ENCODE measurements at places on chromosomes 6 and 20.
A peak's percentile ranks its signal among the peaks of the same experiment; 100 is the strongest.

GRCh38 chr6:43904311-43905123, 134.5 kb downstream of the VEGFA start:
- no peak for DNase-seq

DNA sequence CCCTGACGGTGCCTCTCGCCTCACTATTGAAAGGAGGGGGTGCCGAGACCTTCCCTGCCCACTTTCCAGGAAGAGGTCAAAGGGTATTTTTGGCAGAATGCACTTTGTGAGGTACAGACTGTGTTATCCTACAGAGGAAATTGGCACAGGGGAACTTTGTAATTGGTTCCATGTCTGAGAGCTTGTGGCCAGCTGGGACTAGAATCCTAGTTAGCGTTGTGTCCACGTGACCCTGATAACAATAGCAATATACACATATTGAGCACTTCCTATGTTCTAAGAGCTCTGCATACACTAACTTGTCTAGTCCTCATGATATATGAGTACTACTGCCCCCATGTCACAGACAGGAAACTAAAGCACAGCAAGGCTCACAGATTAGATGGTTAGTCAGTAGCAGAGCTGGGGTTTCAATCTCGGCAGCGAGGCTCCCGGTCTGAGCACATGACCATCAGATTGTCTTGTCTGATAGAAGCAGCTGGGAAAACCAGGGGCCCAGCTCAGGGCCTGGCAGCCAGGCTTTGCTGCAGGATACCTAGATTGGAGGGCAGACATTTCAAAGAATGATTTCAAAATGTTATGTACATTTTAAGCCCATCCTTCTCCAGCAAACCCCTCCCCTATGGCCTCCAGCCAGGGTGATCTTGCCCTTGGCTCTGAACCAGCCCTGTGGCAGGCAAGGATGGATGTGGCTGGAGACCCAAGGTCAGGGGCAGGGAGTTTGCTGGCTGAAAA, 1.4 kb downstream of the MAPK13 start:
- DNase-seq: peak; percentile 51

DNA sequence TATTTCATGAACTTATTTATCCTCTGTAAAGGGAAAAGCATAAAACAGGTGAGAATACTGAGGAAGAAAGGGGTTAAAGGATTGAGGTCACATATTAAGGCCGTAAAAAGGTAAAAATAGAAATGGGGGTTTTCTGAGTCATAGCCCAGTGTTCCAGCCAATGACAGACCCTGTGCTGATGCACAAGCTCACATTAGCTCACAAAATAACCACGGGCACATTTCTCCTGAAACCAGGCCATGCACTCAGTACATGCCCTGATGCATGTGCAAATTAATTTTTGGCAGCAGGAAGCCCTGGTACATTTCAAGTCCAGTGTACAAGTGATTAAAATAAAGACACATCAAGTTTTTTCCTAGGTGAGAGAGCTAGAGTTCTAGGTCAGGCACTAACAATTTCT, 194.4 kb downstream of the TMEM200A start:
- DNase-seq: no peak

DNA sequence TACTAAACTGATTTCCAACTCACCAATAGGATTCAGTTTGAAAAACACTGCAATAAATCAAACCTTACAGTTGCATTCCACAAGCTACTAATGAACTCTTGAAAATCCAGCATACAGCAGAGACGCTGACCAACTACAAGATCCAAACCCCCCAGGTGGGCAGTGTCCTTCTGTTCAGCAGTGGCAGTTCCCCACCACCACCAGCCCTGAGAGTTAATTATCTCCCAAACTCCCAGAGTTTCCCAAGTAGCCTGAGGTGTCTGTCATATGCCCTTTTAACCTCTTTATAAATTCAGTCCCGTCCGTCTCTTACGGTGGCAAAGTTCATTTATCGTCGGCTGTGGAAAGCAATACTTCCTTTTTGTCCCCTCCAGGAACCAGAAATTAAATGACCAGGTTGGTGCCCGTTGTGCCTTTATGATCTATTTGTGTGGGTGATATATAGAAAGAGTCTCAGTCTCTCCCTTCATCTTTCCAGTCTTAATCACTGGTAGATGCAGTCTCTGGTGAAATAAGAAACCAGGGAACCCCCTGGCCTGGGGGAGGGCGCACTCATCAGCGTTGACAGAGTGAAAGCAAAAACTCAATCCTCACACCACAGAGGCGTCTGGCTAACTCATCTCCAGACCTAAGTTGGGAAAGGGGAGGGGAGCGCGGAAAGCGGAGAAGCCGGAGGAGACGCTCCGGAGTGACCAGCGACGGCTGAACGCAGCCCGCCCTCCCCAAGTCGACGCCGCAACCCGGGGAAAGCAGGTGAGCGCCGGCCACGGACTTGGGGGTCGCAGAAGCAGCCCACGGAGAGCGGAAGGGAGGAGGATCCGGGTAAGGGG, 717 bp downstream of the MRPL14 start:
- peak; percentile 47 for DNase-seq

GRCh38 chr6:164195278-164195941, 780.9 kb downstream of the QKI start:
- no peak for DNase-seq

- DNase-seq: no peak
Observed at GRCh38 chr6:113623129-113623528, 234.0 kb upstream of the MARCKS start.

DNA sequence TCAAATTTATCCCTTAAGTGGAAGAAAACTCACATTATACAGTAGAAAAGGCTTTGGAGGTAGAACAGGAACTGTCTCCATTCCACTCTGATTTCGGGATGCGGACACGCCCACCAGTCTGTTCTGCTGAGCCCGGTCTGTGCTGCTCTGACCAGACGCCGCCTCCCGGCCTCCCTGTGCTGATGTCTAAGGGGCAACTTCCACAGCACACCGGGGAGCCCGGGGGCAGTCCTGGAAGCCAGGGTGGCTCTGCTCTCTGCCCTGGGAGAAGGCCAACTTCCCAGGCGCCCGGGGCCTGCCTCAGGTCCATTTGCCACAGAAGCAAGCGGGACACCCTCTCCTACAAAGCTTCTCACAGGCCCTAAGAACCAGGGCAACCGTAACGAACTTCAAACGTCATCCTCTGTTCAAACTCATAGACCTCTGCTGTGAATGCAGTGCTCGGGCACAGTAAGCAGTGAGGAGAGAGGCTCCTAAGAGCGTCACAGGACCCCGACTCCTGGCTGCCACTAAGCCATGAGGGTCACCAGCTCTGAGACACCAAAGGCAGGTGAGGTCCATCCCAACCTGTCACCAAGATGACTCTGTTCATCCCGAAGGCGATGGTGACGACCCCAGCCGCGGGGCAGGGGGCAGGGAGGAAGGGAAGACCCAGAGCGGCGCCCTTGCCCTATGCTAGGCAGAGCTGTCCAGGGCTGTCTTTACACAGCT, 5.6 kb downstream of the TAF4 start:
- no peak for DNase-seq

GRCh38 chr20:49690899-49691620, 22.6 kb downstream of the B4GALT5 start:
- DNase-seq: peak; percentile 41

DNA sequence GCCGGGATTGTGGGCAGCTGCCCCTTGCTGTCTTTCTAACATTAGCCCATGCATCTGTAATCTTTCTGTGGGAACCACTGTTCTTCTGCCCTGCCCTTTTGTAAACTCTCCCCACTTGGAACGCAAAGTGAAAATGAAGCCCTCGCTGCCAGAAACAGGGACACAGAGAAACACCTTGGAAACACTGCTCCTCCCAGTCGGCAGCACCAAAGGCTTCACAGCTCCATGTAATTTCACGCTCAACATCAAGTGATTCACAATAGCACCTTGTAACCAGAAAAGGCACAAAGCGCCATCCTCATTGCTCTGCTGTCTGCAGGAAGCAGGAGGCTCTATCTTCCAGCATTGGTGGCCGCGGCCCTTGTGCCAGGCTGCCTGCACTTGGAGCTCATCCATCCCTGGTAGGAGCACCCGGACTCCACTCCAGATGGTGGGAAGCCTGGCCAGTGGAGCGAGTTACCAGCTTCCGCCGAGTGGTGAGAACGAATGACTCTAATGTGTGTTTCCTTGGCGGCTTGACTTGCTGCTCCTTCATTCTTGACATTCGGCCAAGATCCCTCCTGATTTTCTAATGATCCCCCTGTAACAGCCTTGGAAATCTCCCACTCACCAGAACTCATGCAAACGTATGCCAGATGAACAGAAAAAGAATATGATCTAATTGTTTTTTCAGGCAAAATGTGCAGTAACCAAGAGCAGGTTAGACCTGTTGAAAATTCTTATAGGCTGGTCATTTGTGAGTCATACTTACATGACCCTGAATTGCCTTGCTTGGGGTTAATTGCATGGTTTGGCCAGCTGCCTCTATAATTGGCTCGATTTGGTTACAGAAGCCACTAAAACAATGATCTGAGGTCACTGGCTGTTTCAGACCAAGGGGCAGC, 169.1 kb upstream of the CDYL start:
- peak; percentile 32 for DNase-seq

- no peak for DNase-seq
Observed at GRCh38 chr6:14783594-14783993, 462.3 kb upstream of the JARID2 start.

GRCh38 chr6:135114355-135115145, 59.9 kb upstream of the HBS1L start:
- DNase-seq: no peak

- DNase-seq: no peak
Observed at GRCh38 chr6:163348789-163349680, 65.5 kb upstream of the QKI start.

DNA sequence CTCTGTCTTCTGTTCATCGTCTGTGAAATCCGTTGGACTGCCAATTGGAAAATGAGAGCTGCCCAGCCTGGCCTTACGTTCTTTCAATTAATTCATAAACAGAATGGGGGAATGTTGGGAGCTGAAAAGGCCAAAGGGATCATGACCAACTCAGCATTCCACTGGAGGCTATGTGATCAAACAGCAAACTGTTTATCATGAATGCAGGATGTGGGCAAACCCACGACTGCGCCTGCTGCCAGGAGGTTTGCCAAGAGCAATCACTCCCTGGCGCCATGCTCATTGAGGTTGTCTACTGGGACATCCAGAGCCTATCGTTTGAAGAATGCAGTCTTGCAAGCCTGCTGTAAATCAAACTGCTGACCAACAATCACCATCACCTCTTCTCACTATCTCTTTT, 9.3 kb upstream of the FKBP1A start:
- no peak for DNase-seq

DNA sequence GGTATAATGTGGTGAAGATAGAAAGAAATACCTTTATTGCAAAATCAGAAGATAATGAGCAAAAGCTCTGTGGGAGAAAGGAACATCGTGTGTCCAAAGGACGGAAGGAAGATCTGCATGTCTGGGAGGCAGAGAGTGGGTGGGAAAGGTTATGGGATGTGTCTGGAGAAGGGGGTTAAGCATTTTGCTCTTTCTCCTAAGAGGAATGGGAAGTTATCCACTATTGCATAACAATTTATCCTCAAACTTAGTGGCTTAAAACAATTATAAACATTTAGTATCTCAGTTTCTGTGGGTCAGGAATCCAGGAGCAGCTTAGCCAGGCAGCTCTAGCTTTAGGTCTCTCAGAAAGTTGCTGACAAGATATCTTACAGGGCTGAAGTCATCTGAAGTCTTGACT, 229.1 kb upstream of the CITED2 start:
- no peak for DNase-seq

GRCh38 chr20:48205281-48205782, 420.1 kb upstream of the SULF2 start:
- no peak for DNase-seq

DNA sequence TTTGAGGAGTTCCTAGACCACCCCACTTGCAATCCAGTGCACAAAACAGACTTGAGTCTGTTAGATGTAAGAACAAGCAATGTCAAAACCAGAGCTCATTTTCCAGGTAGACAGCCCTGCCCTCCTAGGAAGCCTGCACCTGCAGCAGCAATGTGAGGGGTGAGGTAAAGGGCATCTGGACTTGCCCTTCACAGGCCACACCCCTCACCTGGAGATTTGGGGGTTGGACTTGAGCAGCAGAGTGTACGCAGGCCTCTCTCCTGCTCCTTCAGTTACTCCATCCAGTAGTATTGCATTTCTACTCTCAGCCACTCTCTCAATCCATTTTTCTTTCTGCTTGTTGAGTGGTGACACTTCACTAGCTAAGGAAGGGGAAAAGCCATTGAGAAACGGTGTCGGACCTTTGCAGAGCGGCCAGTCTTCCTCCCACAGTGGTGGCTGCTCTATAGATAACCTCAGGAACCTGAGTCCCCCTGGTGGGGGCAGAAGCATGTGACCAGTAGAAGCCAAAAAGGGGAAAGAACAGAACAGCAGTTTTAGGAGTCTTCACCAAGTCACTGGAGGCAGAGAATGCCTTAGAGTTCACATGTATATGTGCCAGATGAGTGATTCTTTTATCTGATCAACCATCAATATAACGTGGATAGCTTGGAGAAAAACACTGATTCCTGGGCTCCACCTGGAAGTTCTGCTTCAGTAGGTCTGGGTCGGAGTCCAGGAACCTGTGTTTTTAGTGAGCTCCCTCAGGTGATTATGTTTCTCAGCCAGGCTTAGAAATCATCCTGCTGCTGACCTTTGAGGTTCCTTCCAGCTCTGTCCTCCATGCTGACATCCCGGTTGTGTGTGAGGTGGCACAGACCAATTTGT, 28.0 kb downstream of the ARFGEF2 start:
- DNase-seq: no peak

GRCh38 chr20:63956664-63957003, 418 bp upstream of the UCKL1 start:
- no peak for DNase-seq

- no peak for DNase-seq
Observed at GRCh38 chr20:39829256-39829655, 859.8 kb downstream of the MAFB start.

GRCh38 chr20:20665606-20666332, 46.7 kb downstream of the RALGAPA2 start:
- no peak for DNase-seq

DNA sequence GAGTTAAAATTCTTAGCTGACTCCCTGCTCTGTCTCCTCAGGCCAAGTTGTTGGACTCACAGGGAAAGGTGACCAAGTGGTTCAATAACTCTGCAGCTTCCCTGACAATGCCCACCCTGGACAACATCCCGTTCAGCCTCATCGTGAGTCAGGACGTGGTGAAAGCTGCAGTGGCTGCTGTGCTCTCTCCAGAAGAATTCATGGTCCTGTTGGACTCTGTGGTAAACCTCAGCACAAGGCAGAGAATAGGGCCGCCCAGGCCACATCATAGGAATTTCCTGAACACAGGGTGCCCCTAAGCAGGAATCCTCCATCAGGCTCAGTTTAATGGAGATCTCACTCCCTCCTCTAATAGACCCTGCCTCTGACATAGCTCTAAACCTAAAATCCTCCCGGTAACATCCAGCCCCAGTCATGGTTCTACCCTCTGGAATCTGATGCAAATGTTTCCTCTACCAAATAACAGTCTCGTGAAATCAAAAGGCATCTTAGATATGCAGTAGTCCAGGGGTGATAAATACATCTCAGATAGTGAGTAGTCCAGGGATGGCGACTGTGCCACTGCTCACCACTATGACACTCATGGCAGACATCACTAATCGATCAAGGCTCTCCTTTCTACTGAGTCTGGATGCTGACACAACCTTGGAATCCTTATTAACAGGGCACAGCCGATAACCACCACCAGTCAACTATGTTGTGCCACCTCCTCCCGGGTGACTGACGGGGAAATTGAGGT, 18.3 kb downstream of the BPIFB1 start:
- DNase-seq: no peak

GRCh38 chr20:49326026-49326425, 48.2 kb upstream of the ZNFX1 start:
- no peak for DNase-seq

GRCh38 chr6:77447254-77447653, 16.0 kb downstream of the HTR1B start:
- DNase-seq: no peak

GRCh38 chr6:140063021-140063399, 688.6 kb upstream of the CITED2 start:
- no peak for DNase-seq
